GM12892 (cell line): ENCODE measurements at places on chromosomes 5 and 9.

GRCh38 chr9:16136961-16137360 is 584.1 kb downstream of the CCDC171 start:
- DNase-seq, result no peak

- DNase-seq, result no peak
Observed at GRCh38 chr5:181186986-181187499, 18.0 kb downstream of the TRIM7 start.

DNA sequence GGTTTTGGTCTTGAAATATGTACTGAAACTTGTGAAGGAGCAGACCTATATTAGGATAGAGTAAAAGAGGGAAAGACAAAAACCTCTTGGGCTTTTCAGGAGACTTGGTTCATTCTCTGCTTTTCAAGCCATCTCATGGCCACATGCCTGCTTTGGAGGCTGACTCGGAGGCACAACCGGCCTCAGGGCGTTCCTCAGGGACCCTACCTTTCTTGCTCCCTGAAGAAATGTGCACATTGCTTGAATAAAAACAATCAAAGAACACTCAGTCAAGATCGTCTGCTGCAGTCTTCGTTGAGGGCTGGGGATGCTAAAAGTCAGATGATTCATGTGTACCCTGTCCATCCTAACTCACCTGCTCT is 994 bp downstream of the IRGM start:
- DNase-seq, result no peak

DNA sequence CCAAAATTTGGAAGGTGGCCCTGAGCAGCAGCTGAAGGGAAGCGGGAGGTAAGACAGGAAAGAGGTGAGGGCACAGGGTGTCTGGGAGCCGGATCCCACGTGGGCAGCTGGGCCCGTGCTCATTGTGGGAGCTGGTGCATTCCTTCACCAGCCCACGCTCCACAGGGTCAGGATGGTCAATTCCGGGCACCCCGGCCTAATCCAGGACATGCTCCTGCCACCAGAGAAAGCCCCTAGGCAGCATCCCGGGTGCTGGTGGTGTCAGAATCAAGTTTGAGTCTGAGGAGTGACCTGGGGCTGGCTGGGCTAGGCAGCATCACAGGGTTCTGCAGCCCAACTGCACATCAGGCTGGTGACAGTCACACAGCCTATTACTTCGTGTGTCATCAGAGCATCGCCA is 7.1 kb upstream of the PDCD6 start:
- no peak for DNase-seq

DNA sequence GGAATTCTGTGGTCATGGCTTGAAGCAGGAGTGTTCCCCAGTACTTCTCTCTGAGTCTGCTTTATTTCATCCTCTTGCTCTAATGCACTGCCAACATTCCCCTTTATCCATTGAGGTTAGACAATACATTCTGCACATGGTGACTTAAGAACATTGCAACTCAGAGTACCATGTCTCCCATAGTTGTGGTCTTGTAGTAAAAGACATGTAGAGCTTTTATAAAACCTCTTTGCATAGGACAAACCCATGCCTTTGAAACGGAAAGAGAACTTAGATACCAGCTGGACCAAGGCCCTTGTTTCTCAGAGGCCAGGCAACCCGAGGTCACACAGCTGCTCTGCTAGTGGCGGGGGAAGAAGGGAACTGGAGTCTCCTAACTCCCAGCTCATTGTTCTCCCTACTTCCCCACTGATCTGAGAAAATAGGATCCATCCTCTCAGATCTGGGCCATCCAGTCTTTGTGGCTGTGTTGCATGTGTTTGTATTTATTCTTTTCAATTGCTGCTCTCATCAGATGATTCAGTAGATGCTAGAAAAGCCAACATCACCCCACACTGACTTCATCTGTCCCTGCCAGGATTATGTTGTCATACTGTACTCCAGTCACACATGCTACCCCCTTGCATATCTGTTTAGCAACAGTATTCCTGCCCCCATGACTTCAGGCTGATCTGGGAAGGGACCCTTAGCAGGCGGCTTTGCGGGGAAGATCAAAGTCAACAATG is 236.9 kb downstream of the SAXO1 start:
- DNase-seq, result no peak

GRCh38 chr5:111995701-111996100 is 238.7 kb upstream of the NREP start:
- DNase-seq, result no peak

GRCh38 chr9:99485459-99485858 is 263.4 kb downstream of the SEC61B start:
- no peak for DNase-seq

GRCh38 chr5:176793736-176794135 is 16.6 kb upstream of the UNC5A start:
- DNase-seq, result no peak

GRCh38 chr5:111511174-111511830 is 1.0 kb downstream of the STARD4 start:
- no peak for DNase-seq

DNA sequence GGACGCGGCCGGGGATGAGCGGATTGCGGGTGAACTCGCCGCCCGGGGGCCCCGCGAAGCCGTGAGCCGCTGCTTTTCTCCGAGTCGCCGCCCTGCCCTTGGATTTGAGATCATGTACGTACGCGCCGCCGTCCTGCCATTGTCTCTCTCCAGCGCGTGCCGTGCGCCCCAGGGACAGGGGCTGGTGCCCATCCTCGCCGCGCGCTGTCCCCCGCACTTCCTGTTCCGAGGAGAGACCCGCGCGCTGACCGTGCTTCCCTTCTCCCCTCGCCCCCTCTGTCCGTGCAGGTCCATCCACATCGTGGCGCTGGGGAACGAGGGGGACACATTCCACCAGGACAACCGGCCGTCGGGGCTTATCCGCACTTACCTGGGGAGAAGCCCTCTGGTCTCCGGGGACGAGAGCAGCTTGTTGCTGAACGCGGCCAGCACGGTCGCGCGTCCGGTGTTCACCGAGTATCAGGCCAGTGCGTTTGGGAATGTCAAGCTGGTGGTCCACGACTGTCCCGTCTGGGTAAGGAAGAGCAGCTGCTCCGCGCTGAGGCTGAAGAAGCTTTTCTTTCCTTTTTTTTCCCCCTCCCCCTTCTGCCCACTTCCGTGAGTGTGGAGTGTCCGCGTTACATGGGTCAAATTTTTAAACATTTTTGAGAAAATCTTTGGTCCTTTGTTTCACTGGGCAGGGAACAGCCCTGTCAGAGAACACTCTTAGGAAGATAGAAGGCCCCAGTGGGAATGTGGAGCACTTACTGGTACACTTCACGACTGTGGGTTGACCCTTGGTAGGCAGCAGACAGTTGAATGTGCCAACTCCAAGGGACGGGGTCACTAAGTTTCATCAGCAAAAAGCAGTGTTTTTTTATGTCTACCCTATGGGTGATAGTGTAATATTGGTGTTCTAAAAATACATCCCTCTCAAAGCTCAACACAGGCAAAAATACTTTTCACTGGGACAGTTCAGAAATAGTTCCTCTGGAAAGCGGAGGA is 727 bp downstream of the RHOBTB3 start:
- no peak for DNase-seq

DNA sequence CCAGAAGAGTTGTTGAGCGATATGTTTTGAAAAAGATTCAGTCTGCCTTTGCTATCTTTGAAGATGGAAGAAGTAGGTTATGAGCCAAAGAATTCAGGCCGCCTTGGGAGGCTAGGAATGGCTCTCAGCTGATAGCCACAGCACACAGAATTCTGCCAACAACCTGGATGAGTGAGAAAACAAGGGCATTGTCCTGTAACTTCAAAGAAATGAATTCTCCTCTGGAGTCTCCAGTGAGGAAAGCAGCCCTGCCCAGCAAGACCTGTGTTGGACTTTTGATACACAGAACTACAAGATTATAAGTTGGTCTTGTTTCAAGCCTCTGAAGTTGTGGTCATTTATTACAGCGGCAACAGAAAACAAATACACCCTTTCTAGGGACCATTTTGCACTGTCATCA is 509.9 kb upstream of the ZNF608 start:
- DNase-seq, result no peak

DNA sequence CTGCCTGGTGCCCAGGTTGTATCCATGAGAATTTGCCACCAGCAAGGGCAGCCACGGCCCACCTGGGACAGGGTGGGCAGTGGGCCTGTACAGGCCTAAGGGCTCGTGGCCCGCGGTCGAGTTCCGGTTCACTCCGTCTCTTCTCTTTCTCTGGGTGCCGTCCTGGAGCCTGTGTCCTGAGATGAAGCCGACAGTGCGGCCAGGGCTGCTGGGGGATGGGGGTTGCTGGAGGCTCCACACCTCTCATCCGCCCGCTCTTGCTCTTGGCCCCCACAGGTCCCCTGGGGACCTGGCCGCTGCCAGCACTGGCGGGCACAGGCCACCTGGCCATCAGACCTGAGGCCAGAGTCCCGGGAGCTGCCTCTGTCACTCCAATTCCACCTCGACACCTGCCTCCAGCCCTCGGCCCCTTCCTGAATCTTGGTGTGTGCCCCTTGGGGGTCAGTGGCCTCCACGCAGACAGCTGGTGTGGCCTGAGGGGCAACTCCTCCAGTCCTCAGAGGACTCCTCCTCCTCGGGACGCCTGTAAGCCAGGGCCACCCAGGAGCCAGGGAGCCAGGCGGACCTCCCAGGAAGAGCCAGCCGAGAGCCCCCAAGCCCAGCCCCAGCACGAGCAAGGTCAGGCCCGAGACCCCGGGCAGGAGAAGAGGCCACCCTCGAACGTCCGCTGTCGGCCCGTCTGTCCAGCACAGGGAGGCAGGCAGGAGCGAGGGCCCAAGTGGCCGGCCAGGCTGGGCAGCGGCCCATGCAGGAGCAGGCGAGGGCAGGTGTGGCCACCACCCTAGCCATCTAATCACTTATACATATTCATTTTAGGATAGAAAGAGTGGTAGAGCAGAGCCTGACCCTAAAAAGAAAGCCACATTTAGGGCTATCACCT is 5.2 kb downstream of the LRRC26 start:
- no peak for DNase-seq

GRCh38 chr5:103804711-103805110 is 242.1 kb upstream of the NUDT12 start:
- no peak for DNase-seq

DNA sequence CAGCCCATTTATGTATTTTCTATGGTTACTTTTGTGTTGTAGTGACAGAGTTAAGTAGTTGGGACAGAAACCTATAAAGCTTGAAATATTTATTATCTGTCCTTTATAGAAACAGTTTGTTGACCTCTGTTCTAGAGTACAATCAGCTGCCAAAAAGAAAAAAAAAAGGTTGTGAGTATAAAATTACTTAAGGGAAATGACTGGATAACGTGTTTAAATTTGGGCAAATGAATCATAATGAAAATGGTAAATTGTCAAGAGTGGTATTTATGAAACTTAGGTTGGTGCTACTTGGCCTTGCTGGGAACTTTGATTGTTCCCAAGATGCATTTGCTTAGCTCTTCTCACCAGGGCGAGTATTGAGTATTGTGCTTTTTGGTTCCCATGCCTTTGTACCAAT is 70.2 kb upstream of the IL6ST start:
- DNase-seq, result no peak

DNA sequence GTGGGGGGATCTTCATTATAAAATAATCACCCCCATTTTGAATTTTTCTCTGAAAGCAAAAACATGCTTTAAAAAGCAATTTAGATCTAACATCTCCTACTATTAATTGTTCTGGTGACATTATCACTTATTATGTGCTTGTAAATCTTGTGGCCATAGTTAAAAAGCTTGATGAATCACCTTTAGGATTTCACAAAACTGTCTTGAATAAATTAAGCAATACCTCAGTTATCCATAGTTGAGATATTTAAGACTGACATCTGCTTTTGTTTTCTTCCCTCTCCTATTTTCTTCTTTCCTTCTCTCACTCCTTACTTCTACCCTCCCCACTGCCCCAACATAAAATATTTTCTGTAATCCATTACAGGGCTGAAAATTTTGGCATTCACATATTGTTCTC is 84.8 kb downstream of the SLC1A3 start:
- DNase-seq, result no peak

- DNase-seq, result no peak
Observed at GRCh38 chr5:90843443-90843842, 284.8 kb downstream of the ADGRV1 start.

DNA sequence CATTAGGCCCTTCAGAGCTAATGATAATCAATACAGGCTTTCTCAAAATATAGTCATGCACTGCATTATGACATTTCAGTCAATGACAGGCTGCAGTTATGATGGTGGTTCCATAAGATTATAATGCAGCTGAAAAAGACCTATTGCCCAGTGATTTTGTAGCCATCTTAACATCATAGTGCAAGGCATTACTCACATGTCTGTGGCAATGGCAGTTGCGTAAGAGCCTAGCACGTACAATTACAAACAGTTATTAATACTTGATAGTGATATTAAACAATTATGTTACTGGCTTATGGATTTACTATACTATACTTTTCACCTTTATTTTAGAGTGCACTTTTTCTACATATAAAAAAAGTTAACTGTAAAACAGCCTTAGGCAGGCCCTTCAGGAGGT is 214.8 kb downstream of the ISL1 start:
- DNase-seq, result no peak

GRCh38 chr5:96699186-96699820 is 37.1 kb downstream of the CAST start:
- no peak for DNase-seq

GRCh38 chr5:52638732-52639131 is 149.0 kb upstream of the ITGA1 start:
- no peak for DNase-seq

- DNase-seq, result no peak
Observed at GRCh38 chr5:172659570-172659908, 18.5 kb downstream of the NEURL1B start.

GRCh38 chr9:99257723-99258389 is 35.8 kb downstream of the SEC61B start:
- no peak for DNase-seq

DNA sequence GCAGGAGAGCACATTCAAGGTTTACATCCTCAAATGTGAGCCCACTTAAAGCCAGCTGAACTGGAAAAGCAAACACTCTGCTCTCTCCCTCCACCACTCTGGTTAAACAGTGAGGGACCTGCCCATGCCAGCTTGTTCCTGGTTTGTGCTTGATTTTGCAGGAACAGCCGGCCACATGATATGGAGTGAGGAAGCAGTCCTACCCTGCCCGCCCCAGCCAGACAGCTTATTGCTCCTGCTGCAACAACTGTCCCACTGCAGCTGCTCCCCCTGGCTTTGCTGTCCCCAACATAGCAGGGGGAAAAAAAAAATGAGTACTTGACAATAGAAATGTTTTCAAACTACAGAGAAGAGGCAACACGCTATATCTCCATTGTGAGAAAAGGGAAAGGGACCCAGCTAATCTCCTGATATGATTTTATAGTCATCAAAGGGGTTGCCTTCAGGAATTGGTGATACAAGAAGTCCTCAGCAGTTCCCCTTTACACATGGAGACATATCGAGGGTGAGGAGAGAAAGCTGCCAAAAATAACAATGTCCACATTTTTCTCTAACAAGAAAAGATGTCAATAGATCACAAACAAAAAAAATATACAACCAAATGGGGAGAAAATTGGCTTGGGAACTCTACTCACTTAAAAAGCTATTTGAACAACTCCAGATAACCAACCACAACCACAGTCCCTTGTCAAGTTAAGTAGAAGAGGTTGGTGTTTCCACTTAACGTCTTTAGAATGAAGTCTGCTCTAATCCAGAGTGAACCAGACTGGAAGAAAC is 4.6 kb downstream of the MYO10 start:
- no peak for DNase-seq

GRCh38 chr5:127001621-127002296 is 28.6 kb downstream of the MARCHF3 start:
- no peak for DNase-seq
